B cell (primary cell): ENCODE measurements at places on chromosomes 6 and 20. TPM values are rescaled to one million over a fixed set of nuclear protein-coding genes. Genes with fewer than 3 reads are reported as not detected.

PTPRA gene
- 32.1 and 39.6 TPM in 2 replicates for polyA plus RNA-seq

SLC17A3 gene
- 0.19 TPM in 1 of 2 replicates, not detected in the other for polyA plus RNA-seq

SCGN gene
- polyA plus RNA-seq = not detected in 2 replicates

ZNF512B gene
- 5.5 and 8.8 TPM in 2 replicates for polyA plus RNA-seq

ARHGAP40 gene
- polyA plus RNA-seq = not detected in 2 replicates

BANF2 gene
- not detected in 2 replicates for polyA plus RNA-seq

C6orf52 gene
- polyA plus RNA-seq = 0.51 and 0.87 TPM in 2 replicates

AIF1 gene
- 4.7 and 7.5 TPM in 2 replicates for polyA plus RNA-seq

SLC44A4 gene
- polyA plus RNA-seq = not detected in 2 replicates

HMGCLL1 gene
- not detected in 2 replicates for polyA plus RNA-seq

- DNase-seq = no peak
These were observed 24.2 kb downstream of the NAPB start for GRCh38 chr20:23396950-23397627.

GRCh38 chr6:147509891-147510290 lies 1.4 kb downstream of the SAMD5 start:
- no peak for DNase-seq

- DNase-seq = no peak
These were observed 571.8 kb downstream of the QKI start for GRCh38 chr6:163986313-163986712.

- DNase-seq = no peak
These were observed 452.9 kb downstream of the UTRN start for GRCh38 chr6:144737998-144738397.

- DNase-seq = no peak
These were observed 19.1 kb downstream of the ZMYND8 start for GRCh38 chr20:47337413-47337812.

- no peak for DNase-seq
These were observed 110.4 kb upstream of the ARMC2 start for GRCh38 chr6:108737594-108738546.

- DNase-seq = peak; percentile 39
These were observed 339.6 kb downstream of the ARHGAP18 start for GRCh38 chr6:129370268-129370916.

GRCh38 chr6:111564482-111564945 lies 41.2 kb downstream of the TRAF3IP2 start:
- no peak for DNase-seq

GRCh38 chr6:15960740-15961634 lies 167.9 kb upstream of the MYLIP start:
- no peak for DNase-seq

DNA sequence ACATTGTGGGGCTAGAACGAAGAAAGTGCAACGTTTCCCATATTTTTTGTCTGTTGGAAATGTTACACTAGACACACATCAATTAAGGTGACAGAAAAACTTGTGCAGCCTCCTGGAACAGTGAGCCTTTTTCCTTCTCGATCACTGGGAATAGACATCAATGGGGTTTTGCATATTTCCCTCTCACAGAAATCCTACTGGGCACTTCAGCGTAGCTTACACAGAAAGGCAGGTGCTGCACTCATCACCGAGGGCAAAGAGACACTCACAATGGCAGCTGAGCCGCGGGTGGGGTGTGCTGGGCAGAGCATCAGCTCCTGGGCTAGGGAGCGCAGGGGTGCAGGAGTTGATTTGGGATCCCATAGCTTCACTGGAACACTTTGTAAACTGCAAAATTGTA lies 64.5 kb downstream of the THBS2 start:
- DNase-seq = no peak

DNA sequence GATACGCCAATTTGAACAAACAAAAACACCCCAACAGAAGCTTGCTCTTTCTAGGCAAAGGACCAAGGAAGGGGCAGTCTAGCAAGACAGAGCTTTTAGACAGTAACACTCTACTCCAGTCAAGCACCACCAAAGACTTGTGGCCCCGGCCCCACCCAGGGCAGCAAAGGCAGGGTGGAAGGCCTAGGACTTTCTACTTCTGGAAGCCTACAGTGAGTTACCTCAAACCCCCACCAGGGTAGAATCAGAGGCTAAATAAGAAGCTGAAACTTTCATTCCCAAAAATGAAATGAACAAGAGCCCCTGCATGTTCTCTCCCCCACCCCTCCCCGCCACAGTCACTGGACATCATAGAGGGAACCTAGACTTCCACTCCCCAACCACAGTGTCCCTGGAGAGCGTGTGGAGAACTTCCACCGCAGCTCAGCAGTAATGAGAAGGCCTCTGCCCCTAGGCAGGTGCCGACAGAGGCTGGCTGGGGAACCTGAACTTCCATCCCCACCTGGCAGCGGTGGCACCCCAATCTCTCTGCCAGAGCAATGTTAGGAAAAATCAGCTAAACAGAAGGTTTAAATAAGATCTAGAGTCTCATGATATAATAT lies 40.0 kb downstream of the KATNA1 start:
- no peak for DNase-seq

GRCh38 chr6:126302191-126302590 lies 37.7 kb upstream of the CENPW start:
- no peak for DNase-seq

GRCh38 chr6:12293235-12293930 lies 3.2 kb downstream of the EDN1 start:
- no peak for DNase-seq

DNA sequence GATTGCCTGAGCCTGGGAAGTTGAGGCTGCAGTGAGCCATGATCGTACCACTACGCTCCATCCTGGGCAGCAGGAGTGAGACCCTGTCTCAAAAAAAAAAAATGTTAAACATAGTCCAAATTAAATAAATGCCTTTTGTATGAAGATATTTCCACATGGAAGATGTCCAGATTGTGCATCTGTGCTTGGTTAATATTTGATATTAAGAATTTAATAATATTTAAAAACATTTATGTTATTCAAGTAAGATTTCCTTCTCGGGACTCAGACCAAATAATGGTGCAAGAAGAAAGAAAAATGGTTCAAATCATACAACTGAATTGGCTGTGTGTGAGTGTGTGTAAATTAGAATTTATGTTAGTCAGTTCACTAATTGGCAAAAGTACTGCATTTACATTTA lies 202.5 kb downstream of the TBC1D7 start:
- DNase-seq = no peak

- DNase-seq = no peak
These were observed 39.7 kb downstream of the KCNS1 start for GRCh38 chr20:45061244-45061643.

GRCh38 chr6:15953152-15953880 lies 175.6 kb upstream of the MYLIP start:
- no peak for DNase-seq

- no peak for DNase-seq
These were observed 519.9 kb downstream of the MAFB start for GRCh38 chr20:40168981-40169620.

DNA sequence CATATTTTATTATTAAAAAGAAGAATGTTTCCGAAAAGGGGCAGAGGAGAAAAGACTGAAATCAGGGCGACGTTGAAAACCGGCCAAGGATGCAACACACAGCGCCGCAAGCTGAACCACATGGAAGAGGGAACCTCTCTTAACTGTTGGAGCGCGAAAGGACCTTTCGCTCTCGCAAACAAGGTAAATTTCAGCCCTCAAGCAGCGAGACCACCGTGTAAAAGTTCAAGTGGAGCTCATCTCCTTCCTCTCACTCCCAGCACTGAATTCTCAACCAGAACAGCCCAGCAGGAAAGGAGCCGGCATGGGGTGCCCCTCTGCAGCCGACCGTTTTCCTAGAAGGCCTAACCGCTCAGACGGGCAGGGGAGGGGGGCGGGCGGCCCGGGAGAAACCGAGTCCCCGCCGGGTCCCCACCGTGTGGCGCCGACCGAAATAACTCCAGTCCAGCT lies 621 bp downstream of the GPR63 start:
- DNase-seq = peak; percentile 36

- DNase-seq = no peak
These were observed 20.4 kb downstream of the TCP11 start for GRCh38 chr6:35120746-35121145.

DNA sequence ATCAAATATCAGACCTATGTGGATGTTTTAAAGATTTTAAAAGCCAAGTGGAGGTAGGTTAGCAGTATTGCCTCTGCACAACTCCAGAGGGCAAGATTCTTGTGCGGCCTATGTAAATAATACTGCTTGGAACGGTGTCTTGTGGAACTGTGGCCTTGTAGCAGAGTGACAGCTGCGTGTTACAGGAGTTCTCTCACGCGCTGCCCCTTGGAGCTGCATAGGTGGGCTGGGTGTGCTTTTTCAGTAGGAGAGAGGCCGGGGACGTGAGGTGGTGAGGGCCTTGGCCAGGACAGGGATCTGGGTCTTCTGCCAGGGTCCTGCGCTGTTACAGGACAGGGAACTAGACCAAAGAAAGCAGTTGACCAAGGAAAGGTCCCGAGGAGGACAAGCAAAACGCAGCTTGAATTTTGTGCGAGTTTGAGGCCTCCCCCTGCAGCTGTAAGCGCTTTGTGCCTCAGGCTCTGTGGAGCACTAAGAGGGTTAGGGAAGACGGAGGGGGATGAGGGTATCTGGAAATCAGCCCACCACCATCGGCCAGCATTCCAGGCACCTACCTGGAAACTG lies 1.5 kb downstream of the TMEM181 start:
- no peak for DNase-seq

- DNase-seq = no peak
These were observed 12.6 kb downstream of the PLCB4 start for GRCh38 chr20:9081423-9081966.

DNA sequence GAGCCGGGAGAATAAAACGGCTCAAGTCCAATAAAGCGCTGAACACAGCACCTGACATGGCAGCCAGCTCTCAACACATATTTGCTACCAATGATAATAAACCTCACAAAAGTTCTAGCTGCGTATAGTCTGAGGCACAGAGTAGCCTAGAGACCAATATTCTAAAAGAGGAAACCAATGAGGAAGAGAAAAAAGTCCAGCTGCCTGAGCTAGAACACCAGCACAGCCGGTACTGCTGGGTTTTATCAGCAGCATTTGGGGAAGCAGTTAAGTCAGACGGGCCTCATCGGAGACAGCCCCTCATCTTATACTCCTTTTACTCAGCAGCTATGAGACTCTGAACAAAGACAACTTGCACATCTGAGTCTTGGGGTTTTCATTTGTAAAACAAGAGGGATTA lies 2.4 kb upstream of the RTF2 start:
- DNase-seq = peak; percentile 74

GRCh38 chr6:137798846-137799245 lies 68.2 kb upstream of the TNFAIP3 start:
- DNase-seq = no peak

- DNase-seq = peak; percentile 41
These were observed 288.3 kb upstream of the ZNF337 start for GRCh38 chr20:25984933-25985332.

DNA sequence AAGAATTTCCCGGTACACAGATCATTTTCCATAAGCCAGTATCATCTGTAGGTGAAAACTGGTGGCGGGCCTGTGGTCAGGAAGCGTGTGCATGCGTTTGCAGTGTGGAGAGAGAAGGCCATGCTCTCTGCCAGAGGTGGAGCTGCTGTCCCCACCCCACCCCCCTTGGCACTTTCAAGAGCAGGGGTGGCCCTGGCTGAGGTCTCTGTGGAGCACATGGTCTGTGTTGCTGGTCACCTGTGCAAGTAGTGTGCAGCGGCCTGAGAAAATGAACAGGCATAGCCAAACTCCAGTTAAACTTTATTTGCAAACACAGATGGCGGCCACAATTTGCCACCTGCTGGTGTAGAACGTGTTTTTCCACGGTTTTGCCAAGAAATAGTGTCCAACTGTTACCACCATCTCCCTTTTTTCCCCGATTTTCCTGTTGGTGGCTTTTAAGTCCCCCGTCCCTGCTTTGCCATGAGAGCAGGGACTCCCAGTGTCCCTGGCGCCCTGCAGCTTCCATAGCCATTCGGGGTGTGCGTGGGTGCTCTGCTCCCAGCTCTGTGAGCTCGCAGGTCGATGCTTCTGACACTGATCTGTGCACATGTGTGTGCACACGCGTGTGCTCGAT lies 2.5 kb downstream of the ADRM1 start:
- DNase-seq = no peak

GRCh38 chr6:140671926-140672325 lies 1297.5 kb upstream of the CITED2 start:
- no peak for DNase-seq

- DNase-seq = no peak
These were observed 105.5 kb upstream of the BACH2 start for GRCh38 chr6:90401933-90402830.

- DNase-seq = no peak
These were observed 282.9 kb upstream of the SOX4 start for GRCh38 chr6:21310568-21311140.

DNA sequence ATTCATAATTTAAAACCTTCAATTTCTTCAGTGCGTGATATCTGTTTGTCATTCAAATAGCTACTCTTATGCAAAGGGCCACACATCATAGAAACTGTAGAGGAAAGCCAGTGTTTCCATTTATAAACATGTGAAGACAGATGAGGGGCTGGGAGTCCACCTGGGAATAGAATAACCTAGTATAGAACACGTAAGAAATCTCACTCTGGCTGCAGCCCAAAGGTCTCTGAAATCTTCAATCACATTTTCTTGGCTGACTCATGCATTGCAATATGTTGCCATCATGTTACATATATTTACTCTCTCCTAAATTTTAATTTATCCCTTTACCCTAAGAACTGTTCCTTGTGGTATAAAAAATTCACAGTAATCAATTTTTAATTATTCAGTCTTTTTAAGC lies 123.2 kb downstream of the ELOVL4 start:
- no peak for DNase-seq

GRCh38 chr6:104606361-104606760 lies 253.4 kb downstream of the HACE1 start:
- DNase-seq = no peak
